Bronchial epithelial cell (primary cell): ENCODE measurements at places on chromosomes 5 and 9. TPM values are rescaled to one million over a fixed set of nuclear protein-coding genes. Genes with fewer than 3 reads are reported as not detected.

RASGRF2 gene
- total RNA-seq = 0.26 and 0.53 TPM in 2 replicates

CKMT2 gene
- total RNA-seq = not detected in 2 replicates

HRCT1 gene
- total RNA-seq = 0.26 TPM in 1 of 2 replicates, not detected in the other

ORM2 gene
- total RNA-seq = not detected in 2 replicates

ADAM19 gene
- 0.79 and 1.7 TPM in 2 replicates for total RNA-seq

SLC25A48 gene
- total RNA-seq = not detected in 2 replicates

POU4F3 gene
- 0.13 TPM in 1 of 2 replicates, not detected in the other for total RNA-seq

GADD45G gene
- under 0.01 and 1.0 TPM in 2 replicates for total RNA-seq

ACER2 gene
- total RNA-seq = 5.8 and 5.9 TPM in 2 replicates

STK10 gene
- total RNA-seq = 5.9 and 12.6 TPM in 2 replicates

PCDHA2 gene
- total RNA-seq = under 0.01 TPM in 1 of 2 replicates, not detected in the other

TEX48 gene
- total RNA-seq = not detected in 2 replicates

KIF27 gene
- 5.0 and 5.5 TPM in 2 replicates for total RNA-seq

SLC25A2 gene
- 0.13 TPM in 1 of 2 replicates, not detected in the other for total RNA-seq

GFI1B gene
- not detected in 2 replicates for total RNA-seq

SLC36A3 gene
- total RNA-seq = not detected in 2 replicates

ADAMTS12 gene
- 0.26 TPM in 1 of 2 replicates, not detected in the other for total RNA-seq

ZNF484 gene
- total RNA-seq = 8.2 and 9.2 TPM in 2 replicates

BAAT gene
- 0.13 and 0.26 TPM in 2 replicates for total RNA-seq

RETREG1 gene
- 0.53 and 1.2 TPM in 2 replicates for total RNA-seq

IDNK gene
- total RNA-seq = 3.7 and 6.0 TPM in 2 replicates
